ENCODE measurements at places on chromosomes 3 and 15.

DNA sequence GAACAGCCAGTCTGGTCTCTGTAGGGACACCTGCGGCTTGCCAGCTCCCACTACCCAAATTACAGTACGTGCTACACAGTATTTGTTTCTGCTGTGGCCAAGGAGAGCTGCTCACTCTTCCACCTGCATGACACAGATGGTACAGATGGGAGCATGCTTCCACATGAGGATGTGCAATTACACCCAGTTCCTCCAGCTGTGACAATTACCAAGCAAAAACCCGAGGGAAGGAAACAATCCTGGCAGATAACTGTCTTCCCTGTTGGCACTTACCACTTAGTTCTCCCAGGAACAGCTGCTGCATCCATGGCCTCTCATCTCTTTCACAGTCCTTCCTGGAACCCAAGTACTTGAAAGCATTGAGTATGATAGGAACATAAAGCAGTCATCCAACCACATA is 34.4 kb downstream of the DET1 start:
- DNase-seq, result no peak

- DNase-seq, result no peak
Measured at GRCh38 chr15:77019521-77020331, 24.8 kb downstream of the PSTPIP1 start.

- no peak for DNase-seq
Measured at GRCh38 chr3:52454938-52455282, 494 bp upstream of the NISCH start.

DNA sequence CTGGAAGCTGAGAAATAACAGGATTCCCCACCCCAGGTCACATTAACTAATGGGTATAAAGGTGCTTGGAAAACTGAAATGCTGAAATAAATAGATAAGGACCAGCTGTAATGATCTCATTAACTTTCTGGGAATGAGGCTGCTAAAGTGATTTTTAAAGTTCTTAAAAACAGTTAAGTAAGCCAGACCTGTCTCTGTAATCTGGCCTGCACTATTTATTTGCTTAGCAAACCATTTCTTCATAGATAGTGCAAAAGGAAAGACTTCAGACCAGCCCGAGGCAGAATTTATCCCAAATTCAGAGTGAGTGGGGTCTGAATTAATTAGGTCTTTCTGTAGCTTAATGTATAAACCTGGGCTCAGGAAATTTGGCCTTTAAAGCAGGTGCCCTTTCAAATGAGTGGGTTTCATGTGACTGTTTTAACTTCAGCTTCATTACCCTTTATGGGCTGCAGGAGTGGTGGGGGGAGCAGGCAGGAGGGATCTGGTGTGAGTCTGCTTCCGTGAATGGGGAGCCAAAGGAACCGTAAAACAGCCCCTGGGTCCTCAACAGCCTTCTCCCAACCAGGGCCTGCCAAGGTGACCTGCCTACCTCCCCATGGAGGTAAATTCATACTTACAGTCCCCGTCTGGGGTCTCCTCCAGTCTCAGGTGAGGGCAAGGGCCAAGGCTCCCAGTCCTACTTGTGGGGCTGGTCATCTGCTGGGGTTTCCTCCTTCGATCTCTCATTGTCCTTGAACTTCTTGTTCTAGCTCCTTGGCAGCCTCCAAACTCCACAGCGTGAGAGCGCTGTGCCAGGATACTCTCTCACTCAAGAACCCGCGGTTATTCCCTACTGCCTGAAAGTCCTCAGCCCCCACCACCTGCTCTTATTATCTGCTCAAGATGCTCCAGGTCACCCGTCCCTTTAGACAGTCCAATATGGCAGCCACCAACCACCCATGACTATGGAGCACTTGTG is 31.2 kb downstream of the MAGEF1 start:
- no peak for DNase-seq

DNA sequence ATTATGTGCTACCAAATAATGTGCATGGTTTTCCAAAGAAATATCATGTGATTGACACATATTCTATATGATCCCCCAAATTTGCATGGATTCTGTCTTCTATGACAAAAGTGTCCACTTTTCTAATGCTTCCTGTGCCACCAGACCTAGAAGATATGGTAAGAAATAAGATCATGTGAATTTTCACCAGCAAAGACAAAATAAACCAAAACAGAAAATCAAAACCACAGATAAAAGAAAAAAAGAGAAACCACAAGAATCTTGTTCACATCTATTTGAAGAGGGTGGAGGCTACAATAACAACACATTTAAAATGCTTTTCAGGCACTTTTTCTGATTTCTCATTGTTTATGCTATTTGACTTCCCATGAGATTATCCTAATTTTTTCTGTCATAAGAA is 303.4 kb downstream of the DIPK2A start:
- no peak for DNase-seq

DNA sequence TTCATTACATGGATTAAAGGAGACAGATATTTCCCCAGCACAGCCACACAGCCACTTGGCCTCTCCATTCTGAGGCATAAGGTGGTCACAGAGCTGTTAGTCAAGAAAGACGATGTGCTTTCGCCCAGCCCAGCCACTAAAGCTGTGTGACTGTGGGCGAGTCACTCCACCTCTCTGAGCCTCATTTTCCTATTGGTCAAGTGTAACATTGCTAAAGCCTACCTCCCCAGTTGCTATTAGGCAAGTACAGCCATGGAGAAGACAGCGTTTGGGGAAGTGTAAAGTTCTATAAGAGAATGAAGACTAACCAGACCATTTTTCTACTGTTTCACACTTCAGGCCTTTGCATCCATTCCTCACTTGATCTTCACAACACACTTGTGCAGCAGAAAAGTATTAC is 24.1 kb downstream of the TMEM40 start:
- DNase-seq, result no peak

GRCh38 chr3:22121068-22121701 is 370.2 kb upstream of the ZNF385D start:
- no peak for DNase-seq

DNA sequence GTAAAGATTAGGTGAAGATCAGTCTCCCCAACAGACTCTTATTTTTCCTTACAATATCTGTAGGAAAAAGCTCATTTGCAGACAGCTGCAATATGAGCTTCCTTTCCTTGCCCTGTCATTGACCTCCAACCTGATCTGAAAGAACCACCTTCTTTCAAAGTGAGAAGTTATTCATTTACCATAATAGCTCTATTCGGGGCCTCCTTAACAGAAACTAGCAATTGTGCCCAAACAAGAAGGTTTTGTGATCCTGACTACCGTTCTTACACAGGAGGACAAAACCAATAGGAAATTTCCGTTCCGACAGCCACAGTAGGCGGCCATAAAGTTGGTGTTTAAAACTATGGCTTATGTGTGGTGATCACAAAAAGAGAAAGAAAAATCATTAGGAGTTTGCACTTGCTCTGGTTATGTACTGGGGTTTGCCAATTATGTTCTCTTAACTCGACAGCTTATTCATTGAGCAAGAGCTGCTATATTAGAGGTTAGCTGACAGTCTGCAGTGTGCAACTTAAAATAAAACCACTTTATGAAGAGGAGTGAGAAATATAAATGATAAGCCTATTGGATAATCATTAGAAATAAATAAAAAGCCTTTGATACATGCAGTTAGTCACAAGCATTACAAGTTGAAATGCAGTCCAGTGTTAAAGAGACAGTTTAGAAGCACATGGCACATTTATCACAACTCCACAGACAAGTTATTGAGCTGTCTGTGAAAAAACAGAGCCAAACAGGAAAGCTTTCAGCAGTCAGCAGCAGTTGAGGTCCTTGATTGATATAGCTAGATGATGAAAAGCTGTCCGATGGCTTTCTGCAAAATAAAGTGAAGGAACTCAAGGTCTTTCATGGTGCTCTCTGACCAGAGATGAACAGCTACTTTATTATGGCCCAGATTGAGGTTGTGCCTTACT is 199.8 kb downstream of the WDR72 start:
- no peak for DNase-seq

GRCh38 chr3:190308154-190308553 is 14.1 kb downstream of the CLDN1 start:
- no peak for DNase-seq

DNA sequence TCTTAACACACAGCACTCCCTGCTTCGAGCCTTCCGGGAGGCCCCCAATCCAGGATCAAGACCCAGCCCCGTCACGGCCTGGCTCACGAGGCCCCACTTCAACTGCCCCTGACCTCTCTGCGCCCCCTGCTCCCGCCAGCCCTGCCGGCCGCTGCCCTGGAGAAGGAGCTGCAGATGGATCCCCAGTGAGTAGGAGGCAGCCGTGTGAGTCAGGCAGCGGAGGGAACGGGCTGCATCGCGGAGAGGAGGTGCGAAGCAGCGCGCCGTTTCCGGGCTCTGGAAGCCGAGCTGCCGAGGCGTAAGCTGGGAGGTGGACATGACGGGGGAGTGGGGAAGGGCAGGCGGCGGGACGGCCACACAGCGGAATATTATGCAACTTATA is 133.4 kb downstream of the TPRA1 start:
- peak; percentile 53 for DNase-seq

DNA sequence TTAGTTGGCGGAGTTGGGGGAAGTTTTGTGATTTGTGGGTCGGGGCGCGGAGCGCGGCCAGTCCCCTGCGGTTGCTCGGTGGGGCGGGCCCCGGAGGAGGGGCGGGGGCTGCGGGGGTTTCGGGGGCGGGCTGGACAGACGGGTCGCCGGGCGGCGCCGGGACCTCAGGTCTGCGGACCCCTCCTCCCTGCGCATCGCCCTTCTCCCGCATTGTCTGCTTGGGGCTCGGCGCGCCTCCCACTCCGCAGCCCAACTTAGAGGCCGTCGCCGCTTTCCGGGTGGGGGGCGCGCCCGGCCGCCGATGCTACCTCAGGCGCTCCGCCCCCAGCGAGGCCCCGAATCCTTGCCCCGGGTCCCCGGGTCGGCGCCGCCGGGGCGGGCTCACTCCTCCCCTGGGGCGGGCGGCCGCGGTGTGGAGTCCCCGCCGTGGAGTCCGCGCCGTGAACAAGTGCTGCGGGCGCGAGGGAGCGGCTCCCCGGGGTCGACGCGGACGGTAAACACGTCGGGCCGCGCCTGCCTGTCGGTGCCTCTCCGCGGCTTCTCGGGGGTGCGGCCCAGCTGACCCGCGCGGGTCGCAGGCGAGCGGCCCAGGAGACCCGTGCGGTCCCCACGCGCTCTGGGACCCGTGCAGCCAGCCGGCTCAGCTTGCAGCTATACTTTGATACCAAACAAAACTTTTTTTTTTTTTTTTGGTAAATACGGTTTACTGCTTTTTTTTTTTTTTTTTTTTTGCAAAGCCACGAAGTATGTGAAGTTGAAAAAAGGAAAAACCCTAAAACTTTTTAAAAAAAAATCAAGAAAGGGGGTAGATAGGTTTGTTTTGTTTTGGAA is 624 bp downstream of the AKAP13 start:
- DNase-seq, result no peak

DNA sequence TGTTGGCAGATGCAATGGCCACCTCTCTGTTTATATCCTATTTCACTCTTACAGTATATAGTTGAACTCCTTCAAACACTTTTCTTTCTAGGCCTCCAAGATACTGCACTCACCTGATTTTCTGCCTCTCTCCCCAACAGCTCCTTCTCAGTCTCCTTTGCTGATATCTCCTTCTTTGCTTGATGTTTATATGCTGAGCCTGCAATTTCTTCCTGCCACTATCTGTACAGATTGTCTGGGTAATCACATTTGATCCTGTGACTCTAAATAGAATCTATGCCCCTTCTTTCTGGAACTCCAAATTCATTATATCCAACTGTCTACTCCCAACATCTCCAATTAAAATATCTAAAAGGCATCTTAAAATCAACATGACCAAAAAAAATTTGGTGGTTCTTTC is 165.5 kb upstream of the PFN2 start:
- no peak for DNase-seq

DNA sequence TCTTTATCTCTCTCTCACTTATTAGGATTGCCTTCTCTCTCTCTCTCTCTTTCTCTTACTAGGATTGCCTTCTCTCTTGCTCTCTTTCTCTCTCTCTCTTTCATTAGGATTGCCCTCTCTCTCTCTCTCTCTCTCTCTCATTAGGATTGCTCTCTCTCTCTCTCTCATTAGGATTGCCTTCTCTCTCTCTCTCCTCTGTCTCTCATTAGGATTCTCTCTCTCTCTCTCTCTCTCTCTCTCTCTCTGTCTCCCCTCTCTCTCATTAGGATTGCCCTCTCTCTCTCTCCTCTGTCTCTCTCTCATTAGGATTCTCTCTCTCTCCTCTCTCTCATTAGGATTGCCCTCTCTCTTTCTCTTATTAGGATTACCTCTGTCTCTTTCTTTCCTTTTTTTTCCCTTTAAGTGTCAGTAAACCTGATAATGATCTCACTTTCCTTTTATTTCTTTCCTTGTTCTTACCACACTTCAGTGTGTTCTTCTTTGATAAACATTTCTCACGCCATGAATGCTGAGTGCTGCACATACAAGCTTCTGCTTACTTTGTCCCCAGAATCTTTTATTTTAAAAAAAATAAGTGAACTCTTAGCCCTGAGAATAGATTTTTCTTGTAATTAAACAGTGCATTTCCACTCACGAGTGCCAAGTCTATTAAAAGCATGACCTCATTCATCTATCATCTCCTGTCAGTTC is 243.4 kb upstream of the TBC1D5 start:
- DNase-seq, result no peak

GRCh38 chr15:100899601-100900000 is 19.6 kb upstream of the LRRK1 start:
- no peak for DNase-seq

DNA sequence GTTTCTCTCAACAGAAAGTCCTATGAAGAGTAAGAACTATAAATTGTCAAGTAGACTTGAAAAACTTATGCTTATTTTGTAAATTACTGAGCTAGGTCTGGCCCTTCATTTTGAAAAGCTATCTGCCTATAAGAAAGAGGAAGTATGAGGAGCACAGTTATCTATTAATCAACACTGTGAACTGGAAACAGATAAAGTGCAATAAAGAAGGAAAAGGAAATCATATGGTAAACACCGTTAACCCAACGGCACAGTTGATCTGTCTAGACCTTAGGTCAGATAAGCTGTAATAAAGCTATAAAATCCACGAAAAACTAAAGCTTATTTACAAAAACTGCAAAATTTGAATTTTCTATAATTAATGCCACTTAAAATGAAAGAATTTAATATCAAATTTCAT is 242.5 kb downstream of the ZBTB20 start:
- no peak for DNase-seq
